ENCODE measurements at places on chromosomes 5 and 9.

- no peak for DNase-seq
Measured at GRCh38 chr5:42851481-42851880, 39.8 kb upstream of the SELENOP start.

DNA sequence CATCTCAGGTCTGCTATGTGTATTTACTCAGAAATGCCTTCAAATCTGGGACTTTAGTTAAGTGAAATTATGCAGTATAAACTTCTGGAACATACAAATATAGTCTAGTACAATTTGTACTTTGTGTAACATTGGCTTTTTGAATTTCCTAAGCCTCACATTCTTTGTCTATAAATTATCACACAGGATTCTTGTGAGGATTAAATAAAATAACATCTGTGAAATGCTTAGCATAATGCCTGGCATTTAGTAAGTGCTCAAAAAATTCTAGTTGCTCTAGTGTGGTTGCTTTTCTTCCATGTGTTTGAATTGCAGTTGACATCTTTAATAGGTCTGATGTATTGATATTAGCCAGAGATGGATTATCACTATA is 2.6 kb downstream of the HMMR start:
- DNase-seq, result no peak

DNA sequence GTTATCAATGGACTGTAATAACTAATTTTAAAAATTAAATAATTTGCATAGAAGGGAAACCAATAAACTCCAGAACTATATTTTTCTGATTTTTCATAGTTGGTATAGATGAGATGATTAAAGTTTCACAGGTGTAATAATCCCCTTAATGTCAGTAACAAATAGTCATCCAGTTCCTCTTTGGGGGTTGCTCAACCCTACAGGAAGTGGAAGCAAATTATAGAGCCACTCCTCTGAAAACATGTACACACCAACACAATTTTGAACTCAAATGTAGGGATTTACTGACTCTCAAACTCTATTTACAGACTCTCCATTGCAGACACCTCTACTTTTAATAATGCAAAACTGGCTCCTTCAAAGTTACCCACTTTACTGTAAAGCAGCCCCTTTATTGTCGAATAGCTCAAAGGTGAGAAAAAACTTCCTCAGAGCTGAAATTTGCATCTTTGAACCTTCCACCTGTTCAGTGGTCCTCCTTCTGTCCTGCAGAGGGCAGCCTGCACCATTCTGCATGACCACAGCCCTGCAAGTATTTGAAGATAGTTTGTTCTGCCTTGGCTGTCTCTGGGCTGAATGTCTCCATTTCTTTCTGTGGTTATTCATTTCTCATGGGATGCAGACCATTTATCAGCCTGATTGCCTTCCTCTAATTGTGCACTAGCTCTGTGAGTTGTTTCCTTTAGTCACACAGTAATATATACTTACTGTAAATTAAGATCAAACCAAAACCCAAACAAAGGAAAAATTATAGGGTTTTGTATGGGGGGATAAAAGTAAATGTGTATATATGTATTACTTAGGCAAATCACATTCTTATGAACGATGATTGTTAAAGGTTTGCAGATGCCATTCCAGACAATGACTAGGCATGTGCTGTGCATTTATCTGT is 383.2 kb upstream of the SGCD start:
- DNase-seq, result no peak

DNA sequence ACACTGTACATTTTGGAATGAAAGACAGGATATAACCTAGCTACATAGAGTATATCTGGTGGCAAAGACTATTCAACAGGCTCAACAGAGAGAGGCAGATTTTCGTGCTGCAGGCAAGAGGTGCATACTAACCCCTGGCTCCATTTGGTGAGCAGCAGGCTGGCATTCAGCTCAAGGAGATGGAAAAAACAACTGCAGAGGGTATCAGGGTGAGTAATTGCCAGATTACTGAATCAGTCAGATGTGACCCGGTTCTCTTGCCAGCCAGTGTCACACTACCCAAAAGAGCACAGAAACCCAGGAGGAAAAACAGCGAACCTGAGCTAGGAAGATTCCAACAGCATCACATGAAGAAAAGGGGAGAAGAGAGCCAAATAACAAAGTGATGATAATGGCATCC is 130.4 kb upstream of the PRLR start:
- no peak for DNase-seq

GRCh38 chr9:123417289-123418051 is 61.5 kb downstream of the CRB2 start:
- DNase-seq, result no peak

DNA sequence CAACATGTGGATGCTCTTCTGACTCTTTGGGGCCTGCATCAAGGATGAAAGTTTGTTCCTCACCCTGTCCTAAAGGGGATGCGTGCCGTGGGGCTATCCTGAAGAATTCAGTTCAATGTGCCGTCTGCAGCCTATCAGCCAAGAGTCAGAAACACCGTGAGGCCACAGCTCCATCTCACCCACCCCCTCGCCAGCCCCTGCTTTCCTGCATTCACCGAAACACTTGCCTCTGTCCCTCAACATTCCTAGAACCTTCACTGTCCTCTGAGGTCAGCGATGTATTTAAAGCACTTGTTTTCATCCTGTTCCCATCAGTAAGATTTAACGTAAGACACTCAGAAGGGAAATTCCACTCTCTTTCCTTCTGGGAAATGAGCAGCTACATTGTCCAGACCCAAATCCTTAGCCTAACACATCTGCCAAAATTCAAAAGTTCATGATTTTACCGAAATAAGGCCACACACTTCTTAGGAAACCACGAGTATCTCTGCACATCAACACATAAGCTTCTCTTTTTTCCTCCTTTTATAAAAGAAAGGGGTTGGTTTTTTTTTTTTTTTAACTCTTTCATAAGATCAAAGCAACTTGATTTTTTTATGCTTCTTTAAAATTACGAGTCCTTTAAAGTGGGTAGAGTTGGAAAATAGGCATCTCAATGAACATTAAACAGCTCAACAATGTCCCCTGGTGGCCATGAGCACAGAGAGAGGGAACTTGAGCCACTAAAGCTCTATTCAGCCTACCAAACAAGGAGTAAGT is 100.7 kb downstream of the SUSD1 start:
- no peak for DNase-seq

- DNase-seq, result no peak
Measured at GRCh38 chr5:109857405-109858031, 167.8 kb downstream of the MAN2A1 start.

GRCh38 chr5:74272024-74272775 is 368.3 kb downstream of the ENC1 start:
- DNase-seq, result no peak

DNA sequence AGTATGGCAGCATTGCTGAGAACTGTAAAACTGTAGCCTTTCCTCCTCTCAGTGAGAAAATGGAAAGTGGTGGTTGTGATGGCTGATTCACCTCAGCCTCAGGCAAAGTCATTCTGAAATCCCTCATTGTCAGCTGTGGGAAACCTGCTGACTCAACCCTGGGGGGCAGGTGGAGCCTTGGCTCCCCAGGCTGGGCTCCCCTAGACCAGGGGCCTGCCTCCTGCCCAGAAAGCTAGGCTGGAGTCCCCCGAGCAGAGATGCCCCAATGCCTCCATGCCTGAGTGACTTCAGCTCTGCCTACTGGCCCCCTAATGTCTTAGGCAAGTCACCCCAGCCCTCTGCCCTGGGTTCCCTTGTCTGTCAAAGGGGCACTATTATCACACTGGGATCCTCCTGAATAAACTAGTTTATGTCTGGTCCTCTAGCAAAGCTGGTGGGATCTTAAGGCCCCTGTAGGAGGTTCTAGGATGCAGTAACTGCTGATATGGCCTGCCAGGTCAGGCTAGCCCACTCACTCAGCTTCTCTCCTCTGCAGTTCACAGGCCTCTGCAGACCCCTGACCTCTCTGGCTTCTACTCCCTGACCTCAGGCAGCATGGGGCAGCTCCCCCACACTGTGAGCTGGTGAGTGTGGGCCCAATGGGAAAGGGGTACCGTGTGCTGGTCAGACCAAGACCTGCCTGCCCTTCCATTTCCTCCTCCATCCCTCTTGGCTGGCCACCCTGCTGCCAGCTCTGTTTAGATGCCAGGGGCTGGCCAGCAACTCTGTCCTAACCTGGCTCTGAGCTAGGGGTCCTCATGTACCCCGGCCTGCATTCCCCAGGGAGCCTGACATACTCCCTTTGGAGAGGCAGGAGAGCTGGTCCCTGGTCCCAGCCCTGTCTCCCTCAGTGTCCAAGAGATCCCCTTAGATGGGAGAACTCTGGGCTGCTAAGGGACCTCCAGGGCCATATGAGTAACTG is 24.2 kb downstream of the TCF7 start:
- DNase-seq, result peak; percentile 43

GRCh38 chr9:33012328-33013069 is 11.1 kb upstream of the APTX start:
- DNase-seq, result no peak

DNA sequence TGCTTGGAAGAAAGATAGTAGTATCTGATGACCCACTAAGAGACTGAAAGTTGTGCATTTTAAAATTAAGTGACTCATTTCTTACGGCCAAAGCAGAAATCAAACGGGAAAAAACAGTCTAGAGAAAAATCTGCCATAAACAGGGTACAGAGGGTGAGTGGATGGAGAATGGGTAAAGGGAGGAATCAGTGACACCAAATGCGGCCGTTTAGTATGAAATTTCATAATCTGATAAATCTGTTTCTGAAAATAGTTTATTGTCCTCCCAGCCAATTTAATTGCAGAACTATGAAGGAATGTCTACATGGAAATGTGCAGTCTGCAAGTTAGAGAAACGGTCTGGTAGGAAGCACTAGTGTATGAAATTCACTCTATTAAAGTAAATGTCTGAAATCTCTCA is 39.5 kb downstream of the ADAMTS12 start:
- DNase-seq, result no peak

GRCh38 chr5:123092696-123093095 is 3.7 kb downstream of the PRDM6 start:
- DNase-seq, result no peak

- DNase-seq, result no peak
Measured at GRCh38 chr5:157387683-157388093, 72.3 kb upstream of the NIPAL4 start.

GRCh38 chr5:113215401-113216060 is 219.3 kb downstream of the TSSK1B start:
- DNase-seq, result no peak

- no peak for DNase-seq
Measured at GRCh38 chr5:41279040-41279439, 65.7 kb upstream of the C6 start.

DNA sequence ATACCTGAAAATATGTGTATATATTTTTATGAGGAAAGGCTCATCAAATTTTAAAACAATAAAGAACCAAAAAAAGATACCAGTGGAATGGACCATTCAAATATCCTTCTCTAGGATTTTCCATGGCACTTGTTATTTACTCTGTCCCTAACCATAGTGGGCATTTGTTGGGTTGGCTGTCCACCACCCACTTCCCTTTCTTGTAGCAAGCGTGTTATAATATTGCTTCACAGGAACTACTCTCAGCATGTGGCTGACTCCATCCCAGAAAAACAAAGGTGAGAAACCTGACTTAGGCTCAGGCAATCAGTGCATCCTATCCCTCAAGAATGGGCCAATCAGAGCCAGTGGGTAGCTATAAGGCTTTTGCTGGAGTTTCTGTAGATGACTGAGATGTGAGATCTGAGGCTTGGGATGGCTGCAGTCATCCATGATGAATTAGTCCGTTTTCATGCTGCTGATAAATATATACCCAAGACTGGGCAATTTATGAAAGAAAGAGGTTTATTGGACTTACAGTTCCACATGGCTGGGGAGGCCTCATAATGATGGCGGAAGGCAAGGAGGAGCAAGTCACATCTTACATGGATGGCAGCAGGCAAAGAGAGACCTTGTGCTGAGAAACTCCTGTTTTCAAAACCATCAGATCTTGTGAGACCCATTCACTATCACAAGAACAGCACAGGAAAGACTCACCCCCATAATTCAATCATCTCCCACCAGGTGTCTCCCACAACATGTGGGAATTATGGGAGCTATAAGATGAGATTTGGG is 17.2 kb downstream of the C5orf63 start:
- DNase-seq, result no peak

GRCh38 chr9:99859243-99859980 is 37.7 kb downstream of the NR4A3 start:
- DNase-seq, result no peak

GRCh38 chr5:170389550-170389892 is 354 bp upstream of the KCNMB1 start:
- DNase-seq, result peak; percentile 54

DNA sequence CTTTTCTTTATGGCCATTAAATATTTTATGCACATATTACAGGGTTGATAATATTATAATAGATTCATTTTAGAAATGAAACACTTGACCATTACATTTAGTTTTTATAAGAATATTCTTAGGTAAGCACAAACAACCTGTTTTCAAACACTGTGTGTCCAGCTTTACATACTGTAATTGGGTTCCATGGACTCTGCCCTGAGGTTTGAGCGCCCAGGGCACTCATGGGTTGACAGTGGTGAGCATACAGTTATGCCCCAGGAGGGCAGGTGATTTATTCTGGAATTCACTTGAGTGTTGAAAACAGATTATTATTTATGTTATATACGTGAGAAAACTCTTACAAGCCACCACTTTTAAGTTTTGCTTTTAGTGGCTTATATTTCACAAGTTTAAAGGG is 33.7 kb downstream of the TRIO start:
- DNase-seq, result no peak

DNA sequence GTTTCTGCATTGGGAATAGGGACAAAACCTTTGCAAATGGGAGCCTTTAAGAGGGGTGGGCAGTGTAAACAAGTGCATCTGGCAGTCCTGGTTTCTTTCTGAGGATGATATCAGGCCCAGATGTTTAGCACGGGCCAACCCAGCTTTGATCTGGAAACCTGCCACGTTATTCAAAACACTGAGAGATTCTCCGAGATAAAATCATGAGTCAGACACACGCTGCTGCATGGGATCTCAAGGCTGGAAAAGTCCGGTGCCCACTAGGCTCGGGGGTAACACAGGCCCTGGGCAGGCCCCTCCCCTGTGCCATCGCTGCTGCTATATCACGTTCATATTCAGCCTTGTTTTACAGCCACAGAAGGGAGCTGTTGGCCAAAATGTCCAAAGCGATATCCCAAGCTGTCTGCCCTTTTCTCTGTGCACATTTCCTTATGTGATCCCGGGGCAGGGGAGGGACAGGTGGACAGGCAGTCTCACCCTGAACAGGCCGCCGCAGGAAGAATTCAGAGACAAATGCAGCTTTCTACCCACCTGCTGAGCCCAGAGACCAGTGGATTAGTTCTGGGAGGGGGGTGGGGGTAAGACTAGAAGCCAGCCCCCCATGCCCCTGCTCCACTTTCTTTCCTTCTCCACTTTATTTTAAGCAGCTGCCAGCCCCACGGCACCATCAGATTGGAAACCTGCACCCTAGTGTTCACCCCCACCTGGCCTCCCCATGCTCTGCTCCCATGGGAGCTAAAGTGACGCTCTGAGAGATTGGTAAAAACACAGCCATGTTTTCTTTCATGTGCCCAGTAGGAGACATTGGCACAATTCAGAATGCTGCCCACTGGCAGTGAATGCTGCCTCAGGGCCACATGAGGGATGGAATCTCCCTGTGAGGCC is 63.1 kb downstream of the TMOD1 start:
- no peak for DNase-seq

- DNase-seq, result no peak
Measured at GRCh38 chr9:114060711-114061110, 17.4 kb downstream of the AMBP start.

Data from breast epithelium (tissue), 4 donors.